ENCODE measurements at places on chromosomes 5 and 9.

DNA sequence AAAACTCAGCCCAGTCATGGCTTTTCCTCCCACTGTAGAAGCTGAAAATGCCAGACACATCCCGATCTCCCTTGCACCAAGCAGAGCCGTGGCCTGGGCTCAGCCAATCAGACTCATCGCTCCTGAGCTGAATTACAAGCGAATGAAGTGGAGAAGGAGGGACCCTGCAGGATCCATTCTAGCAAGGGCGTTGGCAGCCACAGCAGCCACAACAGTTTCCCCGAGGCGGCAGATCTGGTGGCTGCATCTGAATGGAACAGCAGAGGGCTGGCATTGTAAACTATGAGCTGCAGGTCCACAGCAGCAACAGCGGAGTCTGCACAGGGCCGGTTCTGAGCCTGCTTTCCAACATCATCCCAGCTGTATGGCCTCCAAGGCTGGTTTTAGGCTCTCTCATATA, 23.8 kb downstream of the ALG2 start:
- DNase-seq: no peak

DNA sequence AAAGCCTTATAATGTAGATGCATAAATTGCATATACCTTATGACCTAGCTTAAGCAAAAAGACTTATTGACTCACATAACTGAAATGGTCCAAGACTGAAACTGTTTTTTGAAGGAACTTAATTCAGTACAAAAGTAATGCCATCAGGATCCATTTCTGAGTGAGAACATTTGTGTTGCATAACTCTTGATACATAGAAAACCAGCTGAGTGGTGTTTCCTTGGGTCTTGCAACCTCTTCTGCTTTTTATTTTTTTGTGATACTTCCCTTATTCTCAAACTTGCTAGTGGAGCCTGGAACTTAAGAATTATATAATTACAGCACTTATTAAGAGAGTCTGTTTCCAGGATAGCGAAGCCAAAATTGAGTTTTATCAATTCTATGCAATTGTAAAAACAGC, 272.0 kb downstream of the MAN2A1 start:
- no peak for DNase-seq

DNA sequence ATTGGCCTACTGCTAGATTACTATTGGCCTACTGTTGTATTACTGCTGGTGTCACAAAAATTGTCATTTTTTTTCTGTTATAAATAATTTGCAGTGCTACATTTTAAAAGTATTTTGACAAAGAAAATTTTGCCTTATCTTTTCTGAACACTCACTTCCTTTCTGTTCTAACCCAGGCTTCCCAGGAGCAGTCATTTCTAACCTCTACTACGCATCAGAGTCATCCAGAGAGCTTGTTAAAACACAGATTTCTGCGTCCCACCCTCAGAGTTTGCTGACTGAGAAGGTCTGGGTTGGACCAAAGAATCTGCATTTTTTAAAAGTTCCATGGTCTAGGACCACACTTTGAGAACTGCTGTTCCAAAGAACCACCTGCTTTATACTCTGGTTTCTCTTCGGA, 306.1 kb downstream of the GLIS3 start:
- no peak for DNase-seq

GRCh38 chr5:121795511-121795910, 56.2 kb upstream of the FTMT start:
- no peak for DNase-seq

DNA sequence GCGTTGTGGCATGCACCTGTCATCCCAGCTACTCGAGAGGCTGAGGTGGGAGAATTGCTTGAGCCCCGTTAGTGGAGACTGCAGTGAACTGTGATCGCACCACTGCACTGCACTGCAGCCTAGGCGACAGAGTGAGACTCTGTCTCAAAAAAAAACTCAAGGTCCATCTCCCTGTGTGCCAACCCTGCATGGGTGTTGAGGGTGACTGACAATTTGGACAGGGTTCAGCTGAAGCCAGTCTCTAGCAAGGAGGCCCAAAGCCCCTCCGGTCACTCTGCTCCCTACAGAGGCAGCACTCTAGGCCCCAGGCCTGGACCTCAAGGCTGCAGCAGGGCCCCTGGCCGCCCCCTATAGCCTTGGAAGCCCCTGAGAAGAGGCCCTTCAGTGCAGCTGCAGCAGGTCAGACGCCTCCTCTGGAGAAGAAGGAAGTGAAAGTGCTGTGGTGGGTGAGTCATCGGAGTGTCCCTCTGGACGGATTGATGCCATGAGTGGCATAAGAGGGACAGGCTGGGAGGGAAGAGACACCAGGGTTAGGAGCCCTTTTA, 39.2 kb upstream of the NEK6 start:
- DNase-seq: peak; percentile 66

- no peak for DNase-seq
Measured at GRCh38 chr9:135221951-135222631, 134.6 kb downstream of the OLFM1 start.

- no peak for DNase-seq
Measured at GRCh38 chr9:27511771-27512170, 12.3 kb upstream of the IFNK start.

GRCh38 chr5:142506756-142507155, 179.1 kb downstream of the FGF1 start:
- DNase-seq: no peak

DNA sequence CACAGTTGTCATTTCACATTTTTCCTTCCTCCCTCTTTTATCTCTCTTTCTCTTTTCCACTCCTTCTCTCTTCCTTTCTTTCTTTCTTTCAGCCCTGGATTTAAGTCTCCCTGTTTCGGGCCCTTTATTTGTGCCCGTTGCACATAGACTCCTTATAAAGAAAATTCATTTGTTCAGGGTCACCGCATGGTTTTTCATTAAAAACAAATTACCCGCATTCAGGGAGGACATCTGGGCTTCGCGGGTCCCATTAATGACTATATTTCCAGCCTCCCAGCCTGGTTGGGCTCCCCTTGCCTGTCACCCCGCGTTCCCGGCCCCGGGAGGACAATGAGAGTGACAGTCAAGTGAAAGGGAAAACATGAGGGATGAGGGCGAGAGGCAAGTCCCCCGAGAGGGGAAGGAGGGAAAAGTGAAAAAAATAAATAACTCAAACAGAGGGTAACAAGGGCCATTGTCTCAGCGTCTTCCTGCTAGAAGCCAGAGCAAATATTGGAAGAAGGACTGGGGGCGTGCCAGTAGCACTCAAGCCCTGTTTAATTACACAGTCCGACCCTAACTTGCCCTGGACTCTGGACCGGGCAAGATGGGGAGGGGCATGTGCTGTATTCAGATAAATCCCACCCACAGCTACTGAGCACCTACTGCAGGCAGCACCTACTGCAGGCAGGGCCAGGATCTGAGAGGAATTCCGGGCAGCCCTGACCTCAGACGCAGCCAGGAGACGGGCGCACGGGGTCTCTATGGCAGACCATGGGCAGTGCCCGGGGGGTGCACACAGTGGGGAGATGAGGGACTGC, 166.2 kb downstream of the PAX5 start:
- DNase-seq: no peak

GRCh38 chr5:54672871-54673270, 155.3 kb downstream of the SNX18 start:
- no peak for DNase-seq

DNA sequence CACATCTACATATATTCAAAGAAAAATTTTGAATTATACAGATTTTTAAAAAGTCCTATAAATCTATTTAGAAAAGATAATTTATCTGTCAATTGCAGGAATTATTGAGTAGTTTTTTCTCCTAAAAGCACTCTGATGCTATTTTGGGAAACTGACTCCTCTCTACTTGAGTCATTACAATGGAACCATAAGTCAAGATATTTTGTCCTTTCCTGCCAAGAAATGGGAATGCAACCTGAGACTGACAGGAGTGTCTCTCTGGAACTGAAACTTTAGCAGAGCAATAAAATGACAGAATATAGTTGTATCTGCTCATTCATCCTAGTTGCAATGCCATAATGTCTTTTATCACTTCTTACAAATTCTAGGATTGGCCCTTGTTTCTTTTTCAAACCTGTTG, 48.6 kb downstream of the CARTPT start:
- DNase-seq: no peak

- no peak for DNase-seq
Measured at GRCh38 chr5:150469718-150470469, 20.4 kb upstream of the RPS14 start.

DNA sequence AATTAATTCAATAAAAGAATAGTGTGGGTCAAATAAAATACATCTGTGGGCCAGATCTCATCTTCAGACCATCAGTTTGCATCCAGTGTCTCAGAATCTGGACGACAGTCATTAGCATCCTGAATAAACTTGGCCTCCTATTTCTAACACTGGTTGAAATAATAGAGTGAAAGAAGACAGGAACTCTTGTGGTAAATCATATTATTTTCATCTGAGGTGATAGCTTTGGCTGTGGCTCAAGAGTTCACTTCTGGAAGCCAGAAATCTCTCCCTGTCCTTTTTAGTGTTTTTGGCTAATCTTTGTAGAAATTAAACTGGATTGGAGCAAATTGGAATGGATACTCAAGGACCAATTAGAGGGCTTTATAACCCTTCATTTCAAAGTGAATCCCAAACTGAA, 63.4 kb upstream of the HMHB1 start:
- no peak for DNase-seq

GRCh38 chr5:142806841-142807267, 36.7 kb downstream of the ARHGAP26 start:
- no peak for DNase-seq

GRCh38 chr5:17951392-17952169, 317.3 kb downstream of the TAF11L14 start:
- DNase-seq: no peak

- DNase-seq: no peak
Measured at GRCh38 chr9:23542438-23542837, 283.6 kb downstream of the ELAVL2 start.

DNA sequence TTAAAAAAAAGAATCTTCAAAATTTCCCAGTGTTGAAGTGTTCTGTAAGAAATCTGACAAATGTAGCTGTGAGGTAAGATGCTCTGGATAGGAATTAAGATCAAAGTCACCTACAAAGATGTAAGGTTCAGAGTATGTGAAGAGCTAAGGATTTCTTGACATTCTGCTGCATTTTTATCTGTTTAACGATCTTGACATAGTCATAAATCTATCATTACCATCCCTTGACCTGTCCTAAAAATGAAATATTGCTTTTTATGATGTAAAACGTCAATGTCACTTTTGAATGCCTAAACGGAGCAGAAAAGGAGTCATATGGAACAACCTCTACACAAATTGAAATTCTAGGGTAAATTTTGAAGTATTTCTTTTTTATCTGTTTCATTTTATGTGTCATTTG, 939.3 kb downstream of the CDH18 start:
- DNase-seq: no peak

DNA sequence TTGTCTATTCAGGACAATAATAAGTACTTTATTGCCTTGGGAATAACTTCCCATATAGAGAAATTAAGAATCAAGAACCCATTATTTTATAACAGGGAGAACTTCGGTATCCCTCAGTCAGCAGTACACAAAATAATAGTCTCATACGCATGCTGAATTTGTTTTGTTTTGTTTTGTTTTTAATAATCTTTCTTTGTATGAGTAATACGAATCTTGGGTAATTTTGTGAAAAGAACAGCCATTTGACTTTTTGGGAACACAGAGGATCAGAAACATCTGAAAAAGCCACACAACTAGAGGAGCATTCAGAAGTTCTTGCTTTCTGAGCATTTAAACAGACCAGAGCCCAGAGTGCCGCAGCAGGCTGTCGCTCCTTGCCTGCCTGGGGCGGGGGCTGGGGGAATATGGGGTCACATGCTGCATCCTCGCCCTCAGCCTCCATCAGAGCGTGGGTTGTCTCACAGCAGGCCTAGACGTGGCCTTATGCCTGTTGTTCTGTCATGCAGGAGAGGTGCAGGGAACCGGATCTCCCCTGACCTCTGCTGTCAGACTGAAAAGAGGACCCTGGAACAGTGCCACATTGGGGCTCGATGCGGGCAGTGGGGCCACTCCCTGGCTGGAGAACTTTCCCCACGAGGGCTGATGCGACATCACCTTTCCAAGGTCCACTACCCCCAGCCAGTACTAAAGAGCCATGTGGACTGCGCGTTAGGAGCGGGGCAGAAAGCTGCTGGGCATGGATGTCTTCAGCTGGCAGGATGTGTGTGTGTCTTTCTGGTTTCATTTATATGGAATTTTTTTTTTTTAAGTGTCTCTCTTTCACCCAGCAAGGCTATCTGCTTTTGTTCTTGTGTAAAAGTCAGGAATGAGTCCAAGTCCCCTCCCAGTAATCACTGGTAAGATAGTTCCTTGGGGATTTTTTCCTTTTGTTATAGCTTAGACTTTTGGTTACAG, 133.4 kb upstream of the OTULINL start:
- DNase-seq: no peak

DNA sequence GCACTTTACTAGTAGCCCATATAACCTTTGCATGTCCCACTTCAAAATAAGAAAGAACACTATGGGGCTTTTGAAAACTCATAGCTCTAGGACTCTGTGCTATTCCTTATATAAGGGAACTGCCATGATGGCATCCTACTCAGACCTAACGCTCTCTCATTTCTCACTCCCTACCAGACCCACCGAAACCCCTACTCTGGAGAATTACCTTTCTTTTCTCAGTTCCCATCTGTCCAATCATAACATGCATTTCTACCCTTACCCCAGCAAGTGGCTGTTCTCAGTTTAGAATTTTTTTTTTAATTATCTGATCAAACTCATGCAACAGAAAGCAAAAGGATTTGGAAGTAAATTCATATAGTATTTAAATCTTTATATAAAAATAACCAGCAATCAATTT, 27.3 kb downstream of the CARNMT1 start:
- no peak for DNase-seq

DNA sequence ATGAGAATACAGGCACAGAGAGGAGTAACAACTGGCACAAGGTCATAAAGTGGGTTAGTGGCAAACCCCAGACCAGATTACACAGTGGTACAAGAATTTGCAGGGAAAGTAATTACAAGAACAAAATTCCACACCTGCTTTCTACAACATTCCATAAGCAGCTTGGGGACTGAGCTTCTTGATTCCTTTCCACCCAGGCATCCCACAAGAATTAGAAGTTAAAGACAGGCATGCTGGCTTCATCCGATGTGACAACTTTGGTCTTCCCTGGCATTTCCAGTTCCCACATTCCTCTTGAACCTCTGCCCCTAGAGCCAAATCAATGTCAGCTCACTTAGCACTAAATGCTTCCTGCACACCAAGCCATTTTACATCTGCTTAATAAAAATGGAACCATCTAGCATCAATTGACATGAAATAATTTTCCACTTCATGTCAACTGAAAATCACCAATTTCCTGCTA, 435.8 kb upstream of the PAPPA start:
- DNase-seq: no peak

DNA sequence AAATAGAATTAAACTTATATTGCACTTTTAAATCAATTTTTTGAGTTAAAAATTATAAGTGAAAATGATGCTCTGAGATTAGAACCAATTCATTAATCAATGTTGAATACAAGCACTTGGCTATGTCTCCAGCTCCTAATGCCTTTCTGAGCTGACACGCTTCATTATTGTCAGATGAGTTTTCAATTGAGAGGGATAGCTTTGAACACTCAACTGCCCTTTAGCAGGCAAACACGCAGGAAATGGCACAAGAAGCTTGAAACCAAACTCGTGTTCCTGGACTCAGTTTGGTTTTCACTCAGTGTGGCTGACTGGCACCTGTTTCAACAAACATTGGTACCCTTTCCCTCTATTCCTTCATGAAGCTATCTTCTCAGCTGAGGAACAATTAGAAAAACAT, 109.8 kb downstream of the MCTP1 start:
- no peak for DNase-seq

GRCh38 chr9:81317939-81318338, 371.4 kb downstream of the TLE1 start:
- DNase-seq: no peak

All from activated T-cell treated with anti-CD3 and anti-CD28 coated beads, Interleukin-2, amount 50 U/mL, for 48 hours (primary cell).